ENCODE measurements at places on chromosomes 3 and 15.

DNA sequence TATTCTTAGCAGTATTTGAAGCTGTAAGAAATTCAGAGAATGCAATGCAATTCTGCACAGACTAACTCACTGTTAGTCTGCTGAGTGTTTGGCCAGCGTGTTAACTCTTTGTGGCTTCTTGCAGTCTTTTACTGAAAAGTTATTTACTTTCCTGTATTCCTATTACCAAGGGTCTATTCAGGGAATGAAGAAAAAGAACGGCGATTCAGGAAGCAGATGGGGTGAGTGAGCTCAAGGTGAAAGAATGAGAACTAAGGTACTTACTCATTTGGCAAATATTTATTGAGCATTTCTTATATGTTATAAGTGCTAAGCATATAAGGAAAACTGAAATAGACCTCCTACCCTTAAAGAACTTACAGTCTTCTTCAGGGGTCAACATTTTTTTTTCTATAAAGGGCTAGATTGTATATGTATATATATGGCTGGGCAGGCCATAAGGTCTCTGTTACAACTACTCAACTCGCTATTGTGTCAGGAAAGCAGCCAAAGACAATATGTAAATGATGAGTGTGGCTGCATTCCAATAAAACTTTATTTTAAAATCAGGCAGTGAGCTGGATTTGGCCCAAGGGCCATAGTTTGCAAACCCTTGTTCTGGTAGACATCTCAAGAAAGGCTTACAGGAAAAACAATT is 271.9 kb upstream of the GADL1 start:
- no peak for DNase-seq

GRCh38 chr3:152385761-152386160 is 117.0 kb downstream of the MBNL1 start:
- DNase-seq, result no peak

- no peak for DNase-seq
Observed at GRCh38 chr3:71616571-71617021, 33.1 kb upstream of the FOXP1 start.

- peak; percentile 79 for DNase-seq
Observed at GRCh38 chr15:80934761-80935221, 54.8 kb downstream of the MESD start.

DNA sequence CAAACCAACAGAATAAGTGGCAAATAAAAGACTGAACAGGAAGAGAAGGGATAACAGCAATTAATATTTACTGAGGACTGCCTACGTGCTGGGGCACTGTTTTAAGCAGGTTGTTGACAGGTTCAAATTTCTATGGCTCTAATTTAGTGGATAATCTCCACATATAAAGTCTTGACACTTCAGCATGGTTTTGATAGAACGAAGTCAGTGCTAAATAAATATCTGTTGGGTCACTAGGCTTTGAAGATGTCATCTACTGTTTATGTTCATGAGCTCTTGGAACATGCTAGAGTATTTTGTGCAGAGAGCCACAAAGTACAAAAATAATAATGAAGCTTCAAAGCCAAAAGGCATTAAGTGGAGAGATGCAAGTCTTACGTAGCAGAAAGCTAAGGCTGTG is 74.0 kb downstream of the SFMBT1 start:
- DNase-seq, result no peak

GRCh38 chr3:176755552-176755951 is 441.7 kb downstream of the TBL1XR1 start:
- DNase-seq, result no peak

DNA sequence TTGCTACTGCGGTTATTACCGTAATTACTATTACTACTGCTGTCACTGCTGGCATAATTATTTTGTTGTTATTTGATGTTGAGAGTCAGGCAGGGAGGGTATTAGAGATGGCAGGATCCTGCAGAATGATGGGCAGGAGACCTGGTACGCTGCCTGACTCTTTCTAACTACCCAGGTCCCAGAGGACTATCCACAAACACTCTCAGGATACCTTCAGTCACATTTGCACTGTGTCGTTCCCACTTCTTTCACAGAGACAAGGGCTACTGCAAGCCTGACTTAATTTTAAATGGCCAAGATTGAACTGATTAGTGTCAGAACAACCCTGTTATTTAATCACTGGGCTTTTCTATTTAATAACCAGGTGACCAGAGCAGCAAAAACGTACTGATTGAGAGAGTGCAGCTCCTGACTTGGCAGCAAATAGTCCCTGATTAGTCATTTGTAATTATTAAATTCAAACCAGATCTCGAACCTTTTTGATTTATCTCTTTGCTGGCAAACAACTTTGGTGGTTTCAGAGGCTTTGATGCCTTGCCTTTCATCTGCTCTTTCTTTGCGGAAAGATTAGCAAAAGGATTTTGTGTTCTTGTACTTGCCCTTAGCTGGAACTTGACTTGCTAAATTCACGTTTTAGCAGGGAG is 88.8 kb upstream of the ARHGEF3 start:
- DNase-seq, result no peak

GRCh38 chr3:64353226-64353625 is 128.0 kb upstream of the PRICKLE2 start:
- DNase-seq, result no peak

GRCh38 chr3:34175636-34176176 is 377.3 kb downstream of the PDCD6IP start:
- no peak for DNase-seq

Measured in Daoy (cell line).